Inflammatory macrophage treated with lipopolysaccharide for 1 hour (primary cell): ENCODE measurements at places on chromosomes 3 and 15.

- DNase-seq, result no peak
Observed at GRCh38 chr3:5251196-5251583, 63.7 kb downstream of the EDEM1 start.

DNA sequence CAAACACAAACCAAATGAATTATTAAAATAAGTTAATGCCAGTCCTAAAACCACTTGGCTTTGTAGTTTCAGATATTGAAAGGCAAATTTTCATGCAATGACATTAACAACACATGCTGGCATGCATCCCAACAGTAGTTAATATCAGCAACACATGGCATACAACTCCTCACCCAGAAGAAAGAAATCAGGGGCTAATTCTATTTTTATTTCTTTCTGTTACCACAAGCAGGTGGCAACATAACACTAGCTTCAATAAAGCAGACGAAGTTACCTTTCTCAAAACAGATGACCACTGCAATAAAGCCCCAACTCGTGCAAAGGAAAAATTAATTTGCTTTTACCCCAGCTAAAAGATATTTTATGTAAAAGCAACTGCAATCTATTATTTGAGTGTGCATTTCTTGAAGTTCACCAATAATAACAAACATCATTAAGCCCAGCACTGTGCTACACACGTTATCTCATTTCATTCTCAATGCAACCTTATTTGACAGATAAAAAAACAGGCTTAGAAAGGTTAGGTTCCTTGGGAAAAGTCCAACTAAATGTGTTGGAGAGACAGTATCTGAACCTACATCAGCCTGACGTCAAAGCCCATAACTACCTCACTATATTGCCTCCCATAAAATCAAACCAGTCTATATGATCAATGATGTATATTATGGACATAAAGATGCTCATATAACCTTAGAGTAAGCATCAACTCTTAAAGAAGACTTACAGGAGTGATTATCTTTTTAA lies 2.8 kb downstream of the TOP2B start:
- DNase-seq, result no peak

DNA sequence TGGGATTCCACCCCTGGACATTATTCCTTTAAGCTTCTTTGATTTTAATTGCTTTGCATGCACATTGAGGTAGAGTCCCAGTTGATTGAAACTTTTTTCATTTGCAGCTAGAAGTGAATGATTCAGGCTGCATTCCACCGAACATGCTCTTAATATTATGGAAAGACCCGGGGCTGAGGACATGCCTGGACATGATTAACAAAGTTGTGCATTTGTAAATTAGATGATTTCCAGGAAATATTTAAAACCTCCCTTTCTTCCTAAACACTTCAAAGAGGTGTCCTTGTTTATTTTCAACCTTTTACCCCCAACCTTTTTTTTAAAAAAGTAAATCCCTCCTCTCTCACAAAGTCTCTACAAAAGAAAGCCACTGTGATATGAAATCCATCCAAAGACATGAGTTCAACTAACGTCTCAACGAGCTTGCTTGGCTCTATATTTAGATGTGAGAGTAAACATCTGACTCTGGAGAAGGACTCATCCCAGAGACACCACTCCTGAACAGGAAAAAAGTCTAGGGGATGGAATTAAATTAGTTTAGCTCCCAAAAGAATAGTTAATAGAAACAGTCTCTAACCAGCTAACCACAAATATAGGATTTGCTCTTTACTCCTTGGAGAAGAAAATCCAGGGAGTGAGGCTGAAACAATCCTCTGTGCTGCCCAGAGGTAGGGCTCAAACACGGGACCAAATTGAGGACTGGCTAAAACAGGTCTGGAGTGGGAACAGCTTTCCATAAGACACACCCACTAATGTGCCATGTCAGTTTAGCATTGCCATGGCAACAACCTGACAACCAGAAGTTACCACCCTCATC lies 83.1 kb downstream of the XXYLT1 start:
- DNase-seq, result no peak

GRCh38 chr15:63908281-63908680 lies 74.5 kb upstream of the HERC1 start:
- DNase-seq, result no peak
